Stimulated activated CD8-positive, alpha-beta memory T cell treated with anti-CD3 and anti-CD28 coated beads, Interleukin-4, amount 100 ng/mL, for 48 hours (primary cell): ENCODE measurements at places on chromosomes 2 and 18.

DNA sequence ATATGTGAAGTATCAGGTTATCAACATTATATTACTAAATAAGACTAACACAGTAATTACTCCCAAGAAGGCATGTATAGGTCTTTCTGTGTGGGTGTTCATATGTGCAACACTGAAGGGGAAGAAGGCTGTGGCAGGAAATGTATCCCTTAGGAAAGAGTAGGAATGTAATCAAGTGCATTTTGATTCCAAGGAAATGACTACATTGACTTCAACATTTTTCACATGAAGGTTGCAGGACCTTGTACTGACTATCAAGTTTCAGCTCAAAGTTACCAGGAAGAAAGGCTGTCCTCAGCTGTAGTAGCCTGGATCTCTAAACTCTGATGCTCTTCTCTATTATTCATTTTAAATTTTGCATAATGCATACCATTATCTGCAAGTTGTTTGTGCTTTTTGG is 680.8 kb downstream of the NYAP2 start:
- DNase-seq, result no peak

- no peak for DNase-seq
These were observed 169.9 kb downstream of the FAM210A start for GRCh38 chr18:13556502-13556901.

- DNase-seq, result no peak
These were observed 1.6 kb downstream of the TEKT4 start for GRCh38 chr2:94872676-94873361.

GRCh38 chr2:218671097-218671653 is 627 bp downstream of the RNF25 start:
- no peak for DNase-seq

DNA sequence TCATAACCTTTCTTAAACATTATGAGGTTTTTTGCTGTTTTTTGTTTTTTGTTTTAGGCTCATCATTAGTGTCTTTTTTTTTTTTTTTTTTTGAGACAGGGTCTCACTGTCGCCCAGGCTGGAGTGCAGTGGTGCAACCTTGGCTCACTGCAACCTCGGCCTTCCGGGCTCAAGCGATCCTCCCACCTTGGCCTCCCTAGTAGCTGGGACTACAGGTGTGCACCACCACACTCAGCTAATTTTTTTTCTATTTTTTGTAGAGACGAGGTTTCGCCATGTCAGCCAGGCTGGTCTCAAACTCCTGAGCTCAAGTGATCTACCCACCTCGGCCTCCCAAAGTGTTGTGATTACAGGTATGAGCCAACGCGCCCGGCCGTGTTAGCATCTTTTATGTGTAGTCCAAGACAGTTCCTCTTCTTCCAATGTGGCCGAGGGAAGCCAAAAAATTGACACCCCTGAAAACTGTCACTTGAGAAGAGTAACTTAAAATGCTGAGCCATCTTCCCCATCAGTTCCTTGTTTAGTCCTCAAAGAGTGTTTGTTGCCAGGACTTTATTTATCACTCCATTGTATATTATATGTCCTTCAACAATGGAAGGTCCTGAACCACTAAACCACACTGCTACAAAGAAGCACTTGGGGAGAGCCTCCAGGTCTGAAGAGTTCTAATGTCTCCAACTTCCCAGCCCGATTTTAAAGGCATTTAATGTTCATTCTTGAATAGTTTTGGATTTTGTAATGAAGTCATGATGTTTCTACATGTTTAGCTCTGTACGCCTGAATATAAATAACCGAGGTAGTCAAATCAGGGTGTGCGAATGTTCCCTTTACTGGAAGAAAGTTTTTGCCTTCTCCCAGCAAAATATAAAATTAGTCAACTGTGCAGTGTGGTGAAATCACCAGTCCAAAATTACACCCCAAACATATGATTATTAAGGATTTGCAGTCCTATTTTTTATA is 26.4 kb downstream of the ZNF516 start:
- DNase-seq, result no peak

GRCh38 chr2:233713262-233713615 is 532 bp downstream of the UGT1A5 start:
- no peak for DNase-seq

DNA sequence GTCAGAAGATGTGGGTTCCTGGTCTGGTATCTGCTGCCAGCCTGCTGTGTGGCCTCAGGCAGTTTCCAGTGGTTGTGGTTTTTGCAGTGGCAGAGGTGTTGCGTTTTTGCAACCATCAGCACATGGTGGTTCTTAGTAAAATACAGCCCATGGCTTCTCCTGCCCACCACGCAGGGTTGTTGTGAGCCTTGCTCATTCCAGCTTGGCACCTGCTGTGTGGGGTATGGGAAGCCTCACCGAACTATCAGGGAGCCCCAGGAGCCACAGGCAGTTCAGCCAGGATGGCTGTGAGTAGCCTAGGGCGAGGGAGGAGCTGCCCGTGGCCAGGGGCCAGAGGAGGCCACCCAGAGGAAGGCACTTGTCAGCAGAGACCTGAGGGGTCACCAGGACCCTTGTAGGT is 9.8 kb downstream of the ARID5A start:
- DNase-seq, result peak; percentile 54

- no peak for DNase-seq
These were observed 20.8 kb downstream of the EIPR1 start for GRCh38 chr2:3356799-3357198.

DNA sequence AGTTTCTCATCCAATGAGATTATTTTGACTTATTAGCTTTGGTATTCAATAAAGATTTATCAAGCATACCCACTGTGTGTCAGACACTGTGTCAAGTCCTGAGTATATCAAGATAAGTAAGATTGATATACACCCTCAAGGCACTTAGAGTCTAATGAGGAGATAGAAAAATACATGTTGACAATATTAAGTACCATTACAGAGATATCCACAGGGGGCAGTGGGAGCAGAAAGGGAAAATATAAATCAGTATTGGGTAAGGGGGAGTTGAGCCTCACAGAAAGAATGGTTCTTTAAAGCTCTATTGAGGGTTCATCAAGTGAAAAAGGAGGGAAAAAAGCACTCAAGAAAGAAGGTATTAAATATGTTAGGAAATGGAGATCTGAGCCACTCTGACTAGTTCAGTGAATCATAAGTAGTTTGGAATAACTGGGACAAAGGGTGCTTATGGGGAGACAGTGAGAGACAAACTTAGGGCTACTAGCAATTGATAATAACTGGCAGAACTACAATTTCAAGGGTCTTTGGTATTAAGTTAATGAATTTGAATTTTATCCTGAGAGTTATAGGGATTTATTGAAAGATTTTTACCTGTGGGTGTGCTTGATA is 45.5 kb upstream of the SLC8A1 start:
- no peak for DNase-seq

DNA sequence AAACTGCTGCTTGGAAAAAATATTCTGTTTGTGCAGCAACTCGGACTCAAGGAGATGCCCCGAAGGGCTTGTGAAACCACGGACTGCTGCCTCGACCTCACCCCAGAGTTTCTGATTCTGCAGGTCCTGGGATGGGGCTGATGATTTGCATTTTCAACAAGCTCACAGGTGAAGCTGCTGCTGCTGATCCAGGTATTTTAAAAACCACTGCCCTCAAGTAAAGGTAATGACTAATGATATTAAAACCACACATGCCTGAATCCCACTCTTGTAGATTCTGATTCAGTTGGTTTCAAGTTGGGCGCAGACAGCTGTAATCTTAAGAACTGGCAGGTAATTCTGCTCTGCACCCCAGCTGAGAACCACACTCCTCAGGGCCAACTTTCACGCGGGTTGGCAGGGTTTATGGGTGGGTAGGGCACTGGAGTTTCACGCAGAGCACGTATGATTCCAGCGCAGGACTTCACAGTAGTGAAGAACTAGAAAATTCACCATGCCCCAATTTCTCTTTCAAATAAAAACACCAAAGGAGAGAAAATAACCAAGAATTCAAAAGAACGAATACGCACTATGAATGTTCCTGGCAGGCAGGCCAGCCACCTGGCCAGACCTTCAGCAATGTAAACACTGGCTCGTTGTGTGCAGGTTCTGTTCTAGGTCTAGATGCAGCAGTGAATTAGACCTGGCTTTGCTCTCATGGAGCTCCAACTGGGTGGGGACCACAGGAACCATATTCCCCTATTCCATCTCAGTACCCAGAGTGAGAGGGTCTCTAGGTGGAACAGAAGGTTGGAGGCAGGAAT is 74.6 kb upstream of the ZFP36L2 start:
- DNase-seq, result no peak

DNA sequence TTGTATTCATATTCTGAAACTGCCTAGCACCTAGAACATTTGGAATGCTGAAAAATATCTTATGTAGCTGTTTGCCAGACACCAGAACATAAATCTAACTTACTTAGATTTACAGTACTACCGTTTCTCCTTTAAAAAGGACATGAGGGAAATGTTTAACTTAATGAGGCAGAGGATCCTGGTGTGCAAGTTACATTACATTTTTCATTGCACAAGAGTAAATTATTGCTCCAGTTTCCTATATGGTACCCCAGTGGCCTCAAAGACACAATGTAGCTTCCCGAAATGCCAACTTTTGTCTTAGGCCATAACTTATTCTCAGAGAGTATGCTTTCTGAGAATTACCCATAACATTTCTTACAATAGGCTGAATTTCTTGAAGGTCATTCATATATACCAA is 105.5 kb upstream of the DTNA start:
- no peak for DNase-seq

DNA sequence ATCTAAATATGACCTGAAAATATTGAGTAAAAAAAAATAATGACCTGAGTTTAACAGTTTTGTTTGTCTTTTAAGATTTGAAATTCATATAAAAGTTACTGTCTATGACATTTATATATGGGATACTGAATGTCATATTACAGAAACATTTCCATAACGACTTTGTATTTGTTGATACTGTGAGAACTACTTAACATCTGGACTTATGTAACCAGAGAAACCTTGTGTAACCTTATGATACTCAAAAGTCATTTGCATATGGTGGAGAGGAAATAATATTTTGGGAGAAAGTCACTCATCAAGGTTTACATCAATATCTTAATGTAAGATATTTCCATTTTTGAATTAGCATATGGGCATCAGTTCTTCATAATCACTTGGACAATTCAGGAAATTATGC is 12.6 kb downstream of the MFSD6 start:
- no peak for DNase-seq

DNA sequence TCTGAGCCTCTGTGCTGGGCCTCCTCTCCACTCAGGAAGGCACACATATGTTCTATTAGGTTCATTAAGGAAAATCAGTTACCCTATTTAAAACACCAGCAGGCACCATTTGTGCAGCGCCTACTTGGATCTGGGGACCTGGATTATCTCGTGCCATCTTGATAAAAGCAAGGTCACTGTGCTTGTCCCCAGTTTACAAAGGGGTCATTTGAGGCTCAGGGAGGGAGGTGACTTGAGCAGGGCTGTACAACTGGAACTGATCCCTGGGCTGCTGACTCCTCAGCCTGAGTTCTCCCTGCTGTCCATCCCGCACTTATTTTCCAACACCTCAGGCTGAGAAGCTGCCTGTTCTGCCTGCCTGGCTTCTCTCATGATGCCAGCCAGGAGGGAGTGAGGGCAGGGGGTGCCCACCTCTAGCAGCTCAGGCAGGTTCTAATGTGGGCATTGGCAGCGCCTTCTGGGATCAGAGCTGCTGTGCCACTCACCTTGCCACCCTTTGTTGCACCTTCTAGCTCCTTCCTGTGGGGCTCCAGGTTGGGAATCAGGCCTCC is 120.3 kb downstream of the GLI2 start:
- DNase-seq, result no peak

GRCh38 chr2:224413381-224413780 is 11.5 kb upstream of the FAM124B start:
- DNase-seq, result no peak

GRCh38 chr2:42102024-42102590 is 54.3 kb downstream of the PKDCC start:
- DNase-seq, result peak; percentile 89

DNA sequence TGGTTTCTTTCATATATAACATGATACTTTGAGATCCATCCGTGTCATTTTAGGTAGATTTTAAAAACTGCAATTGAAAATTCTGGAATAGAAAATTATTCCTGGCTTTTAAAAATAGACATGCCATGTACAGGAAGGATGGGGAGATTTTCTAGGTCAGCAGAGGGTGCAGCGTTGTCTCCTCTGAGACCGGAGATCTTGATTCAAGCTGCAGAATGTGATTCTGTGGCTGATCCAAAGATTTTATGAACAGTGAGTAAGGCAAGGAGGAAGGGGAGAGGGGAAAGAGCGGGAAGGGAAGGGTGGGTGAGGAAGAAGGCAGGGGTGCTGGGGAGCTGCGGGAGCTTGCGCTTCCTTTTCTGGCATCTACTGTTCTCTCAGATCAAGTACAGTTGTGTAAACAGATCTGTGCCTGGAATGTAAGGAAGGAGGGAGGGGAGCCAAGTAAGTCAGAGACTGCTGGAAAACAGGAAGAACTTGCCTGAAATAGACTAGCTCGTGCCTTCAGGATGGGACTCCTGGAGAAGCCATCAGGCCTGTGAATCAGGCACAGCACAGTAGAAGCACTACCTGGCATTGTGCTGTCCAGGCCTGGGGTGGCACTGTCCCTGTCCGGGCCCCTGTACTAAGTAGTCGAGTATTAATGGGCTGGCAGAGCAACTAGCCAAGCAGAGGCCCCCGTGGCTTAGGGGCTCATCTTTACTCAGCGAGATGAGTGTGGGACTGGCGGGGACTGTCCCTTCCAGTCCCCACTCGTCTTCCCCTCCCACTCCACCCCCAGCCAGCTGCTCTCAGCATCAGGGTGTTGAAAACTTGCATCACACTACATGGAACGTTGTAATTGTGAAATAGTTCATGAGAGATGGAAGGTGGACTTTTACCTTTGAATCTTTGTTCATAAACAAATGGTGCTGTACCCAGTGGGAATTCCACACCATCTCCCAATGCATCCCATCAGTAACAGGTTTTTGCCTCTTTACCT is 163.5 kb downstream of the UXS1 start:
- DNase-seq, result peak; percentile 68

DNA sequence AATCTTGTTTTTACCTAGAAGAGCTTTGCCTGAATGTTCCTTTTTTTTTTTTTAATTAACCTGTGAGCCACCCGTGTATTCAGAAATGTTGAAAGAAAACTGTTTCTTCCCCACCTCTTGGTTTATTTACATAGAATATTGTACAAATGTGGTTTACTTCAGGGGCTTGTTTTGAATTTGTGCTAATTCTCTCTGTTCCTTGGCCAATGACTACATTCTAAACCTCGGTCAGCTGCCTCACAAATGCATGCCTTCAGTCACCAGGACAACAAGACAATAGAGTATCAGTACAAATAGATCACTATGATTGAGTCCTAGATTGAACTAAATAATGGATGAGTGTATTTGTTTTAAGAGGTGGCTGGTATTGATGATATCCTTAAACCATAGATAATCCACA is 36.0 kb downstream of the AGFG1 start:
- DNase-seq, result no peak

GRCh38 chr2:102359527-102359926 is 3.9 kb downstream of the IL18R1 start:
- DNase-seq, result no peak

DNA sequence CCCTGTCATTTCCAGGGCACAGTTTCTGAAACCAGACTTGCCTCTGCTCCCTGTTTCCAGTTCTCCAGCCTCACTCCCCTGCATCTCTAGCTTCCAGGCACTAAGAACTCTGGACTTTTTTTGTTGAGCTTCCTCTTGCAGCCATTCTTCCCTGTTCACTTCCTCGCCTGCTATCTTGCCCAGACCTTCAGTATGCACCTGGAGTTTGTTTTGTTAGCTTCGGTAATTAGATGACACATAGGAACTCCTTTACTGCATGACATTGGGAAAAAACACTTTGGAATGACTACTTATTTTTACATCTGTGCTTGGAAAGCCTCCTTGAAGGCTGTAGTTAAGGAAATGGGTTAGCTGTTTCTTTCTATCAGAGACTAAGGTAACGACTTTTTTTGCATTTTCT is 35.2 kb downstream of the OTOF start:
- no peak for DNase-seq
